Karpas-422 (cell line): ENCODE measurements at places on chromosomes 1 and 21. TPM values are rescaled to one million over a fixed set of nuclear protein-coding genes. Genes with fewer than 3 reads are reported as not detected.

DNA sequence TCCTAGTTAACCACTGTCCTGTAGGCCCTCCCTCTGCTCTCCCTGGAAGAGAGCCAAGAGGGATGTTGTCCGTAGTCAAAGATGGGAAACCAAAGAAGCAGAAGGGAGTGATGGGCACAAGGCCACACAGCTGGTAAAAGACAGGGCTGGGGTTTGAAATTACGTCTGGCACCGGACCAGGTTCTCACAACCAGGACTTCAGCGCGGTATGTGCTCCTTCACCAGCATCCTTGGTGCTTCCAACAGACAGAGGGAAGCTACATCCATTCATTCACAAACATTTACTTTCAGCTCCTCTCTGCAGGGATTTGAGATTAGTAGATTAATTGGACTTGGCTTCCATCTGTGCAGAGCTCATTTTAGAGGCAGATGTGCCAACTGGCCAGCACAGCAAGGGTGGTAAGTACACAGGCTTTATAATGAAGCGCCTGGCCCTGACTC lies 191.2 kb downstream of the TRABD2B start:
- no peak overlapping the region for H3K4me3 ChIP-seq
- H3K4me1 ChIP-seq: peaks cover 23% of the 10 kb centered on the region

GRCh38 chr1:49190138-49190537 lies 413.4 kb upstream of the BEND5 start:
- H3K4me1 ChIP-seq: no peaks in the 10 kb centered on the region
- no peak overlapping the region for H3K27ac ChIP-seq
- DNase-seq: no peak
- H3K4me3 ChIP-seq: no peak overlapping the region
- no peaks in the 10 kb centered on the region for H3K36me3 ChIP-seq

GRCh38 chr21:15494481-15494880 lies 235.3 kb upstream of the USP25 start:
- DNase-seq: no peak
- H3K4me3 ChIP-seq: no peak overlapping the region
- H3K27me3 ChIP-seq: no peaks in the 10 kb centered on the region
- H3K27ac ChIP-seq: no peak overlapping the region

DNA sequence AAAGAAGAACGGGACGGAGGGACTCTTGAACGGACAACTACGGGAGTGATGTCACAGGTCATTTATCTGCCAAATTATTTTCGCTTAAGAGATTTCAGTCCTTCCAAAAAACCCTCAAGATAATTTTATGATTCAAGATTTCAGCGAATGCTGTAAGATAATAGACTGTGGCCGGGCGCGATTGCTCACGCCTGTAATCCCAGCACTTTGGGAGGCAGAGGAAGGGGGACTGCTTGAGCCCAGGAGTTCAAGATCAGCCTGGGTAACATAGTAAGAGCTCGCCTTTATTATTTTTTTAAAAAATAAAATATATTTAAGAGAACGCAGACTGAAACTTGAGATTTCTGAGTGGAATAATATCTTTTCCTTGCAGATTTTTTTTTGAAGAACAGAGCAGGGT lies 609 bp downstream of the RWDD2B start:
- peaks cover 18% of the 10 kb centered on the region for H3K4me1 ChIP-seq
- DNase-seq: peak; percentile 60
- peak overlapping the region; percentile 68 for H3K27ac ChIP-seq
- H3K36me3 ChIP-seq: peaks cover 4% of the 10 kb centered on the region
- no peaks in the 10 kb centered on the region for H3K27me3 ChIP-seq

- H3K36me3 ChIP-seq: no peaks in the 10 kb centered on the region
- no peaks in the 10 kb centered on the region; the same call in 1 of the 2 replicates for H3K27me3 ChIP-seq
- H3K27ac ChIP-seq: no peak overlapping the region
- DNase-seq: no peak
Observed at GRCh38 chr1:204493984-204494280, 673 bp downstream of the PIK3C2B start.

DNA sequence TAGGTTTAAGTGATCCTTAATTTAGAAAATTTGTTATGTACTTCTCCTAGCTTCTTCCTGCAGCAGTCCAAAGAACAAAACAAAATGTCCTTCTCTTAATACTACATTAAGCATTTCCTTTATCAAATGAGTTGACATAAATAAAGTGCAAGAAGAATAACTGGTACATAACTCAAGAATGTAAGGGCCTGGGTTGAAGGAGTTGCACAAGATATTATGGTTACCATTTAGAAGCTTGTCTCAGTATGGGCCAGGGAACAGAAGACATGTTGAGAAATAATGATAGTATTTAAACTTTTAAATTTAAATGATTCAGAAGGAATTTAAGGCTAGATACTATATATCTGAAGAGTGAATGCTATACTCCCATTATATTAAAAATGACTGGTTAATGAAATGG lies 23.5 kb downstream of the SUCO start:
- no peak overlapping the region for H3K4me3 ChIP-seq
- H3K4me1 ChIP-seq: no peaks in the 10 kb centered on the region
- no peak for DNase-seq
- no peaks in the 10 kb centered on the region for H3K27me3 ChIP-seq

- no peak overlapping the region for H3K4me3 ChIP-seq
- DNase-seq: no peak
- no peaks in the 10 kb centered on the region for H3K36me3 ChIP-seq
Observed at GRCh38 chr1:24966724-24967346, 36.8 kb upstream of the RUNX3 start.

GRCh38 chr1:58884706-58885661 lies 101.1 kb upstream of the JUN start:
- H3K36me3 ChIP-seq: no peaks in the 10 kb centered on the region
- no peak for DNase-seq
- H3K27me3 ChIP-seq: no peaks in the 10 kb centered on the region
- H3K4me1 ChIP-seq: no peaks in the 10 kb centered on the region
- no peak overlapping the region for H3K27ac ChIP-seq
- H3K4me3 ChIP-seq: no peak overlapping the region

GRCh38 chr1:224528900-224529299 lies 87.2 kb upstream of the CNIH3 start:
- no peaks in the 10 kb centered on the region for H3K4me1 ChIP-seq
- H3K27ac ChIP-seq: no peak overlapping the region
- 0 out of 2 replicates have a peak, but pooled peaks cover 2% of the 10 kb centered on the region for H3K27me3 ChIP-seq
- no peaks in the 10 kb centered on the region for H3K36me3 ChIP-seq

DNA sequence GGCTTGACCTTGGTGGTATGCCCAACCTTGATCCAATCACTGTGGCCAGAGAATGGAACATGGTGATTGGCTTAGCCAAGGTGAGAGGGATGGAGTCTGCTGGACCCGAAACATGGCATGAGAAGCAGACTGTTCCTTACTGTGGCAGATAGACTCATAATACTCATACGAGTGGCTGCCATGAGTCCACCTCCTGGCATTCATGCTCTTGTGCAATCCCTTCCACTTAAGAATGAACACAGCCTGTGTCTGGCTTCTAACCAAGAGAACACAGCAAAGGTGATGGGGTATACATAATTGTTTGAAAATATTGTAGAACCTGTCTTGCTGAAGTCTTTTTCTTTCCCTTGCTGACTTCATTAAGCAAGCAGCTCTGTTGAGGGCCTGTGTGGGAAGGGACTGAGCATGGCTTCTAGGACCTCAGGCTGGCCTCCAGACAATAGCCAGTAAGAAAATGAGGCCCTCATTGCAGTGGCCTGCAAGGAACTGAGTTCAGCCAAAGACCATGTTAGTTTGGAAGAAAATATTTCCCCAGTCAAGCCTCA lies 85.9 kb downstream of the ZNF281 start:
- no peaks in the 10 kb centered on the region for H3K27me3 ChIP-seq
- H3K36me3 ChIP-seq: no peaks in the 10 kb centered on the region
- no peaks in the 10 kb centered on the region for H3K4me1 ChIP-seq
- H3K27ac ChIP-seq: no peak overlapping the region
- no peak for DNase-seq
- H3K4me3 ChIP-seq: no peak overlapping the region

GRCh38 chr1:172697534-172698002 lies 38.7 kb downstream of the FASLG start:
- no peaks in the 10 kb centered on the region for H3K36me3 ChIP-seq
- no peak for DNase-seq
- H3K27ac ChIP-seq: no peak overlapping the region
- no peaks in the 10 kb centered on the region for H3K27me3 ChIP-seq
- H3K4me3 ChIP-seq: no peak overlapping the region

- no peak for DNase-seq
- no peaks in the 10 kb centered on the region for H3K27me3 ChIP-seq
- H3K4me1 ChIP-seq: no peaks in the 10 kb centered on the region
- H3K27ac ChIP-seq: no peak overlapping the region
- no peaks in the 10 kb centered on the region for H3K36me3 ChIP-seq
Observed at GRCh38 chr21:45259206-45259840, 28.4 kb downstream of the POFUT2 start.

- H3K4me1 ChIP-seq: no peaks in the 10 kb centered on the region
- no peak overlapping the region for H3K4me3 ChIP-seq
- DNase-seq: no peak
- H3K27ac ChIP-seq: no peak overlapping the region
- no peaks in the 10 kb centered on the region for H3K36me3 ChIP-seq
Observed at GRCh38 chr1:110533230-110533629, 14.3 kb upstream of the KCNA10 start.

GRCh38 chr1:3917761-3918160 lies 17.7 kb upstream of the C1orf174 start:
- H3K4me1 ChIP-seq: peaks cover 10% of the 10 kb centered on the region
- no peak for DNase-seq
- H3K36me3 ChIP-seq: no peaks in the 10 kb centered on the region

DNA sequence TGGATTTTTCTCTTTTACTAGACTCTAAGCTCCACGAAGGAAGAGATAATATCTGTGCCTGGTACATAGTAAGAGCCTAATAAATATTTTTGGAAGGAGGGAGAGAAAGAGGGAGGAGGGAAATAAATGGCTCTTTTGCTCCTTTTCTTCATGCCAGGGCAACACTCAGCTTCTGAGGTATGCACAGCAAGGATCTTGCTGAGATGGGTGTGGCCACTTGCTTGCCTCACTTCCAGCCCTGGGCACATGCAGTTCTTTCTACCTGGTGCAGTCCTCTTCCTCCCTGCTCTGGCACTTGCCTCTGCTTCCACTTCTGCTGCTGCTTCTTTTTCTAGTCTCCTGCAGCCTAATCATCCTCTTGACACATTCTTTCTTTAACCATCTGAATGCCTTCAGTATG lies 148.1 kb downstream of the FGGY start:
- no peaks in the 10 kb centered on the region for H3K36me3 ChIP-seq
- H3K27ac ChIP-seq: no peak overlapping the region
- no peak for DNase-seq
- H3K27me3 ChIP-seq: no peaks in the 10 kb centered on the region
- H3K4me3 ChIP-seq: no peak overlapping the region

DNA sequence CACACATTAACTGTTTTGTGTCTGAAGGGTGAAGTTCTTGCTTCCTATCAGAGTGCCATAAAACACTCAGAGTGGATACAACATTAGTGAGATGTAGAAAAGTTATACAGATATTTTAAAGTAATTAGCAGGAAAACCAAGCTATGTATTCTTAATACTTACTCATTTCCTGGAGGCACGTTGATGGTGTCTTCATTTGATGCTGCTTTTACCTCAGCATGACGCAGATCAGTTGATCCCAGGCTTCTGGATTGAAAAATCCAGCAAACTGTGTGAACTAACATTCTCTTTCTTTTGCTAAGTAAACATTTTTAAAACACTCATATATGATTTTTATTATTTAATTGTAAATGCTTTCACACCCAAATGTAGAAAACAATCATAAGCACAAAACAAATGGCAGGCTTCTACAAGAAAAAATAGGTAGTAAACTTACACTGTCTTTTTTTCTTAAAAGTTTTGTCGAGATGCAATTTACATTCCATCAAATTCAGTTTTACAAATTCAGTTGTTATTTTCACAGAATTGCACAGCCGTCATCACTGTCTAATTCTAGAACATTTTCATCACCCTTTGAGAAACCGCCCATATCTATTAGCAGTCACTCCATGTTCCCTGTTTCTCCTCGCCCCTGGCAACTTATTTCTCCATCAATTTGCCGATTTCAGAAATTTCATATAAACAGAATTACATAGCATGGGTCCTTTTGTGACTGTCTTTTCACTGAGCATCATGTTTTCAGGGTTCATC lies 198.9 kb downstream of the LRRC7 start:
- no peak overlapping the region for H3K4me3 ChIP-seq
- H3K36me3 ChIP-seq: no peaks in the 10 kb centered on the region
- no peaks in the 10 kb centered on the region for H3K4me1 ChIP-seq

GRCh38 chr1:8464377-8464776 lies 146.5 kb downstream of the SLC45A1 start:
- H3K27ac ChIP-seq: no peak overlapping the region
- H3K4me3 ChIP-seq: no peak overlapping the region
- no peak for DNase-seq
- H3K4me1 ChIP-seq: peaks cover 23% of the 10 kb centered on the region

- H3K27me3 ChIP-seq: no peaks in the 10 kb centered on the region; the same call in 1 of the 2 replicates
- H3K4me1 ChIP-seq: no peaks in the 10 kb centered on the region
- no peaks in the 10 kb centered on the region for H3K36me3 ChIP-seq
- H3K27ac ChIP-seq: no peak overlapping the region
- DNase-seq: no peak
- no peak overlapping the region for H3K4me3 ChIP-seq
Observed at GRCh38 chr21:46626536-46626935, 8.9 kb upstream of the PRMT2 start.

GRCh38 chr1:26289158-26290059 lies 9.5 kb downstream of the SH3BGRL3 start:
- DNase-seq: peak; percentile 96
- no peaks in the 10 kb centered on the region for H3K36me3 ChIP-seq
- peaks cover 88% of the 10 kb centered on the region for H3K4me1 ChIP-seq
- no peaks in the 10 kb centered on the region for H3K27me3 ChIP-seq

Gene LRRC53
- total RNA-seq: not detected in 2 replicates

Gene CCDC30
- 2.1 and 2.9 TPM in 2 replicates for total RNA-seq

Gene DDAH1
- 0.15 TPM in 1 of 2 replicates, not detected in the other for total RNA-seq

Gene RGS18
- total RNA-seq: 20.8 and 47.3 TPM in 2 replicates

Gene TMEM269
- not detected in 2 replicates for total RNA-seq

Gene IL20
- total RNA-seq: not detected in 2 replicates

Gene PDC
- total RNA-seq: not detected in 2 replicates

Gene TRABD2B
- not detected in 2 replicates for total RNA-seq

Gene PCSK9
- not detected in 2 replicates for total RNA-seq

Gene KIF14
- total RNA-seq: 12.4 and 15.2 TPM in 2 replicates
